OCI-M1 (cell line): ENCODE measurements at places on chromosomes 5 and 9.

DNA sequence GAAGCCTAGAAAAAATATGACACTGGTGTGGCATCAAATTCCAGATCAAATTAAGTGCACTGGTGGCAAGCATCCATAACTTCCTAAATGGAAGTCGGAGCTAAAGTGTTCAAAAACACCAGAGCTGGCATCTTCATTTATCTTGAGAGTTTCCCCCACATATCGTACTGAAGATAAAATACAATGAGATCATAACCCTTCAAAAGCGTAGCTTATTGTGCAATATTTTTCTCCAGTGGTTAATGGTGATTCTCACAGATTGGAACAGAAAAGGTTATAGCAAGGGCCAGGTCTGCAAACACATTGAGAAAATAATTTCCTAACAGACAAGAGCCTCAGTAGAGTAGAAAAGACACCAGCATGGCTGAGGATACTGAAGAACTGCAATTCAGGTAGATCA is 147.6 kb downstream of the SEMA5A start:
- DNase-seq, result no peak

DNA sequence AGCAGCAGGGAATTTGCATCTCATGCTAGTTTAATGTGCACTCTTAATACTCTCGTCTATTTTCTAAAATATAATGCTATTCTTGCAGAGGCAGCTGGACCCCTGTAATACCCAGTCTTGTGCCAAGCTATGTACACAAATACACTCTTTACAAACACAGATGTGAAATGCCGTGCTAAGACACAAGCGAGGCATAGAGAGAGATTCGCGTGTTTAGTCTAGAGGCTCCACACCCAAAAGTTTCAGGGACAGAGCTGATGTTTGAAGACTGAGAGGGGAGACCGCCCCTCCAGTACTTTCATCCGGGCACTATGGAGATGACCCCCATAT is 1.2 kb downstream of the DPYSL3 start:
- DNase-seq, result no peak

- DNase-seq, result peak; percentile 73
These were observed 47.7 kb upstream of the GLRX start for GRCh38 chr5:95870105-95870672.

DNA sequence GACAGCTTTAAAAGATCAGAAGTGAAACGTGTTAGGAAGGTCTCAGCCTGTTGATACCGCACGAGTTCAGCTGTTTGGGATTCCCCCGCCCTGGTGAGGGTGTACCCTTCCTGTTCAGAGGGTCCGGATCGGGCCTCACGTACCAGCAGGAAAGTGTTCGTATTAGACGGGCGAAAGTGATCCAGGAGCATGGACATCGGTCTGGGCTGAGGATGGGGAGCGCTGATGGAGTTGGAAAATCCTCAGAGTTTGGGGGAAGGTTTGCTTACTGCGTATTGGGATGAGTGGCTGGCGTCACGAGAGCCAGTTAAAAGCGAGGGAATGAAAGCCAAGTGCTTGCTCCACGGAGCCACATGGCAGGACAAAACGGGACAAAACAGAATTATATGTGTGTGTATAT is 47.4 kb downstream of the IRX2 start:
- DNase-seq, result no peak

DNA sequence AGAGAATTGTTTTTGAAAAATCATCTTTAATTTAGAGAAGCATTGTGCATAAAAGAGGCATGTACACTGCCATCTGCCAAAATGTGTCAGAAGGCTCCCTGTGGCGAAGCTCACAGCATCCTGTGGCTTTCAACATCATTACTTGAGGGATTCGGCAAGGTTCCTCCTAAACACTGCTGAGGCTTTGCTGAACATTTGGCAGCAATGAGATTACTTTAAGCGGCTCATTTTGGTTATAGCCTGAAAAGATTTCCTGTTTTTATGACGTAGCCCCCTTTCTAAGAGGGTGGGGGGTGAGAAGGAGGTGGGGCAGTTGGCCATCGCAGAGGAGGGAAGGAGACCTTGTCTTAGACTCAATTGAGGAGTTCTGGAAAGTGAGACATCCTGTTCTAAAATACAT is 469.4 kb downstream of the RASEF start:
- DNase-seq, result no peak
